ENCODE measurements at places on chromosomes 7 and 10. TPM values are rescaled to one million over a fixed set of nuclear protein-coding genes. Genes with fewer than 3 reads are reported as not detected.

GRCh38 chr10:71835671-71836595 lies 15.1 kb downstream of the PSAP start:
- H3K4me3 ChIP-seq, result no peak overlapping the region
- H3K36me3 ChIP-seq, result peaks cover 34% of the 10 kb centered on the region
- DNase-seq, result peak; percentile 75
- no peaks in the 10 kb centered on the region for H3K27me3 ChIP-seq
- H3K27ac ChIP-seq, result peak overlapping the region; percentile 28

OR2A7 gene
- total RNA-seq, result 68.8 TPM

LRIT1 gene
- total RNA-seq, result not detected

- DNase-seq, result no peak
- H3K4me1 ChIP-seq, result peaks cover 6% of the 10 kb centered on the region
- no peak overlapping the region for H3K27ac ChIP-seq
- no peaks in the 10 kb centered on the region for H3K27me3 ChIP-seq
Observed at GRCh38 chr7:401495-401894, 111.5 kb downstream of the FOXL3 start.

ANKRD22 gene
- 13.8 TPM for total RNA-seq

NRG3 gene
- 2.5 TPM for total RNA-seq

SMARCD3 gene
- total RNA-seq, result 11.6 TPM

DNA sequence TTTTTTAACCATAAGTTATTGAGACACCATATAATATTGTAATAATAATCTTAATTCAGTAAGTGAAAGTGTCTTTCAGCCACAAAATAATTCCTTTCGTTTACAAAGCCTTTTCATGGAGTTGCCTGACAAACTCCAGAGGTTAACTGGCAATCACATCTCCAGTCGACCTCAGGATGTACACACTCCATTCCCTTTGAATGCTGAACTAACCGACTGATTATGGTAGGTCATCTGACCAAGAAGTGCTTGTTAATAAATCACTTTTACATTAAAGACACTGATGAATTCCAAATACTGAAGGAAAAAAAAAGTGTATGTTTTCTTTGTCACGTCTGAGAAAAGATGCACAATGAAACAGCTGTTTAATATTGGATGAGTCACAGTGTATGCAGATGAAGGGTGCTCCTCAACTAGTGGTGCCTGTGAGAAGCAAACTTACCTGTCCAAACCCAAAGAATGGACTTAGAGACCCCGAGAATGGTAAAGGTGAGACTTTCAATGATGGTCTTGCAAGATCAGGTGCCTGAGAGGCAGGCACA lies 348.1 kb upstream of the VWC2 start:
- H3K4me3 ChIP-seq, result no peak overlapping the region
- no peaks in the 10 kb centered on the region for H3K4me1 ChIP-seq
- H3K27ac ChIP-seq, result no peak overlapping the region
- no peaks in the 10 kb centered on the region for H3K27me3 ChIP-seq
- no peaks in the 10 kb centered on the region for H3K36me3 ChIP-seq

DNA sequence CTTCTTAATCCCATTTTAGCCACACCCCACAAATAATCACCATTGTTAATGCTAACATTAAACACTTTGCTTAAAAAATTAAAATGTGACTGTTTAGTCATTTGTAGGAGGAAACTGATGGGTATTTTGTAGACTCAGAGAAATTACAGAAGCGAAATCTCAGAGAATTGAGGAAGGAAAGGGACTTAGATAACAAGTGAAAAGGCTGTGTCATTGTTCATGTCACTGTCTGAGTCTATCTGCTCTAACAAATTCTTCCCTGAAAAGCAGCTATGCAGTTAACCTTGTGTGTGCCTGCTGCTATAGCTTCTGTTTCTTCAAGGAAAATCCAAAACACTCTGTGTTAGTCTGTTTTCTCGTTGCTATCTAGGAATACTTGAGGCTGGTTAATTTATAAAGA lies 40.9 kb upstream of the PLXDC2 start:
- H3K4me3 ChIP-seq, result no peak overlapping the region
- DNase-seq, result no peak
- no peaks in the 10 kb centered on the region for H3K36me3 ChIP-seq
- no peak overlapping the region for H3K27ac ChIP-seq
- no peaks in the 10 kb centered on the region for H3K27me3 ChIP-seq
- H3K4me1 ChIP-seq, result no peaks in the 10 kb centered on the region

- peaks cover 84% of the 10 kb centered on the region for H3K4me1 ChIP-seq
- no peak for DNase-seq
- no peaks in the 10 kb centered on the region for H3K27me3 ChIP-seq
- no peak overlapping the region for H3K4me3 ChIP-seq
Observed at GRCh38 chr10:80471001-80471400, 16.9 kb downstream of the TSPAN14 start.

GRCh38 chr7:120733143-120733542 lies 124.8 kb downstream of the TSPAN12 start:
- no peak overlapping the region for H3K4me3 ChIP-seq
- no peak overlapping the region for H3K27ac ChIP-seq
- no peaks in the 10 kb centered on the region for H3K36me3 ChIP-seq
- DNase-seq, result no peak

DNA sequence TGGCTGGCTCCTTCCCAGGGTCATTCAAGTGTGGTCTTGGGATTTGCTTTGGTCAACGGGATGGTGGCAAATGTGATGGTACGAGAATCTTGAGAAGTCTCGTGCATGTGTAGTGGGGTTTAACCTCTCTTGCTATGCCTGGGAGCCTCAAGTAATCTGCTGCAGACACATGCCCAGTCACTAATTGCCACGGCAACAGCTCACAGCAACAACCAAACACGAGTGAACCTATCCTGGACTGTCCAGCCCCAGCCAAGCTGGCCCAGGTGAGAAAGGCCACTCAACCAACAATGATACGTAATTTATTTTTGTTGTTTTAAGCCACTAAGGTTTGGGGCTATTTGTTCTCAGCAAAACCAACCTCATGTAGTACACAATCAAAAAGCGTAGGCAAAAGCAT lies 38.1 kb upstream of the DDC start:
- H3K36me3 ChIP-seq, result peaks cover 82% of the 10 kb centered on the region
- H3K27ac ChIP-seq, result no peak overlapping the region
- no peaks in the 10 kb centered on the region for H3K27me3 ChIP-seq
- H3K4me3 ChIP-seq, result no peak overlapping the region
- H3K4me1 ChIP-seq, result no peaks in the 10 kb centered on the region

KCNIP2 gene
- 2.4 TPM for total RNA-seq

Measured in stomach (tissue), 19 donors.